Activated naive CD8-positive, alpha-beta T cell treated with anti-CD3 and anti-CD28 coated beads, Interleukin-2, amount 10 ng/mL, durations not matched to agents 7 days and 5 days (primary cell): ENCODE measurements at places on chromosomes 3 and 15. TPM values are rescaled to one million over a fixed set of nuclear protein-coding genes. Genes with fewer than 3 reads are reported as not detected.

GRCh38 chr3:187305881-187306280 lies 14.3 kb upstream of the MASP1 start:
- no peak for DNase-seq
- H3K27ac ChIP-seq: no peak overlapping the region
- H3K27me3 ChIP-seq: peaks cover 30% of the 10 kb centered on the region

DNA sequence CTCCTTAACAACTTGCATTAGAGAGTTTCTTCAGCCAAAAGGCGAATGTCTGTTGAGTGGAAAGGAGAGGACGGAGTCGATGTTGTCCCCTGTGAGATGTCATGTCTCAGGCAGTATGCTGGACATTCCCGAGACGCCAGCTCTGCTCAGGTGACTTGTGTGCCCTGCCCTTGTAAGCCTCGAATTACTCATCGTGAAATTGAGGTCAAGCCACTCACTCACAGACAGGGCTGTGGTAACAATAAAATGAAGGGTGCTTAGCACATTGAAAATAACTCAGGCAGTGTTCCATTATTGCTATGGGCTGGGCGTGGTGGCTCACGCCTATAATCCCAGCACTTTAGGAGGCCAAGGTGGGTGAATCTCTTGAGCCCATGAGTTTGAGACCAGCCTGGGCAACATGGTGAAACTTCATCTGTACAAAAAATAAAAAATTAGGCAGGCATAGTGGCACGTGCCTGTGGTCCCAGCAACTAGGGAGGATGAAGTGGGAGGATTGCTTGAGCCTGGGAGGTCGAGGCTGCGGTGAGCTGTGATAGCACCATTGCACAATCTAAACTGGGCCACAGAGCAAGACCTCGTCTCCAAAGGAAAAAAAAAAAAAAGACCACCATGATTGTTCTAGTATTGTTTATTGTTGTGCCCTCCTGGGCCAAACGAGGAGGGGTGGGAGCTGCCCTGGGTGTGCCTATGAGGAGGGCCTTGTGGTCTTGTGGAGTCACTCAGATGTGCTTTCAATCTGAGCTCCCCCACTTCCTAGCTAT lies 214.4 kb downstream of the THSD4 start:
- no peaks in the 10 kb centered on the region for H3K36me3 ChIP-seq
- H3K27ac ChIP-seq: no peak overlapping the region
- peaks cover 2% of the 10 kb centered on the region for H3K27me3 ChIP-seq
- no peak overlapping the region for H3K4me3 ChIP-seq
- H3K4me1 ChIP-seq: no peaks in the 10 kb centered on the region

- H3K27ac ChIP-seq: no peak overlapping the region
- H3K4me1 ChIP-seq: peaks cover 8% of the 10 kb centered on the region
- no peaks in the 10 kb centered on the region for H3K36me3 ChIP-seq
- peaks cover 54% of the 10 kb centered on the region for H3K27me3 ChIP-seq
- no peak for DNase-seq
Measured at GRCh38 chr15:41585127-41586047, 26.4 kb downstream of the TYRO3 start.

DNA sequence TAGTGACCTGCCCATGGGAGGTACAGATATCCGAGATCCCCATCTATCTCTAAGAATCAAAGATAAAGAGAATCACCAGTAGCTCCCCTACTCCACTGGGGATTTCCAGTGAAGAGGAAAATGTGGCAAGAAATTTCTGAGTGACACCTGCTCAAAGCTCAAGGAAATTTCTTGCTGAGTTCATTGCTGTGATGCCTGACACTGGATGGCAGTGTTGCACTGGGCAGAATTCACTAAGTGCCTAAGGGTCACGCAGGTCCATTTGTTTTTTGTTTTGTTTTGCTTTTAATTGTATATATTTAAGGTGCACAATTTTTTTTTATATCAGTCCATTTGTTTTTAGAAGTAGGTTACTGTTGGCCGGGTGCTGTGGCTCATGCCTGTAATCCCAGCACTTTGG lies 109.5 kb upstream of the KCNAB1 start:
- no peak overlapping the region for H3K27ac ChIP-seq
- no peaks in the 10 kb centered on the region for H3K4me1 ChIP-seq
- peaks cover 14% of the 10 kb centered on the region for H3K27me3 ChIP-seq
- no peak overlapping the region for H3K4me3 ChIP-seq

DNA sequence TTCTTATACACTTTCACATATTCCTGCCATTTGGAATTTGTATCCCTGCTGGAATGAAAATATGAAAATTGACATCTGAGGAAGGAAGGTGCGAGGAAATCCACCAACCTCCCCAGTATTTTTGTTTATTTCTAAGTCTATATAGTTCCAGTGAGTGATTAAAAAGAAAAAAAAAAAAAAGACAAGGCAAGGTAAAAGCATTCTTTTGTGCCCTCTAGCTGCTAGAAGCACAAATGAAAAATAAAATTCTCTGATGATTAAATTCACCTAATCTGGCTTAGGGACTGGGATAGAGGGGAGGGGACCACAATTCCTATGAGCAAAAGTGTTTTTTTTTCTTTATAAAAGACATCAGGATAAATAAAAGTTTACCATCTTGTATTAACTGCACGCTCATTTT lies 370.9 kb downstream of the NR2F2 start:
- no peaks in the 10 kb centered on the region for H3K4me1 ChIP-seq
- H3K27me3 ChIP-seq: peaks cover 4% of the 10 kb centered on the region
- H3K4me3 ChIP-seq: no peak overlapping the region
- no peak for DNase-seq
- no peaks in the 10 kb centered on the region for H3K36me3 ChIP-seq

GRCh38 chr3:29826712-29827111 lies 545.8 kb downstream of the RBMS3 start:
- no peak overlapping the region for H3K4me3 ChIP-seq
- H3K4me1 ChIP-seq: peaks cover 2% of the 10 kb centered on the region

The FAIM gene
- 2.7 TPM for total RNA-seq

DNA sequence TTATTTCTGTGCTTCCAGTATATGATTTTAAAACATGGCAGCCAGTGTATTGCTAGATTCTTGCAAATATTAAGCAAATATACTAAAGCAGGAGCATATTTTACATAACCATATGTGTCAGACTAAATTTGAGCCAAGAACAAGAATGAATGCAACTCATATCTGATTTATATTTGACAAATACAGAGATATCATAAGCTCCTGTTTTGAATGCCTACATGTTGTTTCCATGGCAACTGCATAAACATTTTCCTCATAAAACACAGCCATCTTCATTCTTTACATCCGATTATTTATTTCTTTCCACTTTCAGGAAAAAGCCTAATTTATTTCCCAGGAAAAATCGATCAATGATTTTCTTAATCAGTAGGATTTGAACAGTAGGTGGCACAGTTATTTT lies 172.2 kb upstream of the TSPAN3 start:
- no peak overlapping the region for H3K4me3 ChIP-seq
- H3K36me3 ChIP-seq: peaks cover 16% of the 10 kb centered on the region
- peaks cover 8% of the 10 kb centered on the region for H3K4me1 ChIP-seq
- H3K27ac ChIP-seq: no peak overlapping the region
- no peaks in the 10 kb centered on the region for H3K27me3 ChIP-seq

- H3K27me3 ChIP-seq: no peaks in the 10 kb centered on the region
- DNase-seq: no peak
- H3K4me3 ChIP-seq: no peak overlapping the region
- H3K36me3 ChIP-seq: no peaks in the 10 kb centered on the region
- H3K27ac ChIP-seq: no peak overlapping the region
Measured at GRCh38 chr3:49004352-49005302, 2.6 kb upstream of the WDR6 start.

DNA sequence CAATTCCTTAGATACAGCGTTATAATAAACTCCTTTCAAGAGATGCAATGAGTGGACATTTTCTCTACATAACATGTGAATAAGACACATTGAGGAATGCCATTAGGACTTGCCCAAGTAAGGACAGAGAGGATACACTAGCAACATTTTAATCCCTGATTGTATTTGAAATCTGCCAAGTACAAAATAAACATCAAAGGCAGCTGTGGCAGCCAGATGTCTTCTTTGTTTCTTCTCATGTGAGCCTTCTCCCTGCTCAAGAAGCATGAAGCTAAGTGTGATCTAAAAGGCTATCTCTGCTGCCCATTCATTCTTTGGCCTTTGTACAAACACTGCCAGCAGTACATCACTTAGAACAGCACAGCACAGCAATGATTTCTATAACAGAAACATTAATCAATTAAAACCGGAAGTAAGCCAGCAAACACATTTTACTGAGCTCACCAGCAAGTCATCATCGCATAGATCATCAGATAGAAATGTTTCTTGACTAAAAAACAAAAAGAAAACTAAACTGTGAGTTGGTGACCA lies 364.0 kb downstream of the CNTN6 start:
- H3K4me3 ChIP-seq: no peak overlapping the region
- DNase-seq: no peak
- H3K27ac ChIP-seq: no peak overlapping the region

DNA sequence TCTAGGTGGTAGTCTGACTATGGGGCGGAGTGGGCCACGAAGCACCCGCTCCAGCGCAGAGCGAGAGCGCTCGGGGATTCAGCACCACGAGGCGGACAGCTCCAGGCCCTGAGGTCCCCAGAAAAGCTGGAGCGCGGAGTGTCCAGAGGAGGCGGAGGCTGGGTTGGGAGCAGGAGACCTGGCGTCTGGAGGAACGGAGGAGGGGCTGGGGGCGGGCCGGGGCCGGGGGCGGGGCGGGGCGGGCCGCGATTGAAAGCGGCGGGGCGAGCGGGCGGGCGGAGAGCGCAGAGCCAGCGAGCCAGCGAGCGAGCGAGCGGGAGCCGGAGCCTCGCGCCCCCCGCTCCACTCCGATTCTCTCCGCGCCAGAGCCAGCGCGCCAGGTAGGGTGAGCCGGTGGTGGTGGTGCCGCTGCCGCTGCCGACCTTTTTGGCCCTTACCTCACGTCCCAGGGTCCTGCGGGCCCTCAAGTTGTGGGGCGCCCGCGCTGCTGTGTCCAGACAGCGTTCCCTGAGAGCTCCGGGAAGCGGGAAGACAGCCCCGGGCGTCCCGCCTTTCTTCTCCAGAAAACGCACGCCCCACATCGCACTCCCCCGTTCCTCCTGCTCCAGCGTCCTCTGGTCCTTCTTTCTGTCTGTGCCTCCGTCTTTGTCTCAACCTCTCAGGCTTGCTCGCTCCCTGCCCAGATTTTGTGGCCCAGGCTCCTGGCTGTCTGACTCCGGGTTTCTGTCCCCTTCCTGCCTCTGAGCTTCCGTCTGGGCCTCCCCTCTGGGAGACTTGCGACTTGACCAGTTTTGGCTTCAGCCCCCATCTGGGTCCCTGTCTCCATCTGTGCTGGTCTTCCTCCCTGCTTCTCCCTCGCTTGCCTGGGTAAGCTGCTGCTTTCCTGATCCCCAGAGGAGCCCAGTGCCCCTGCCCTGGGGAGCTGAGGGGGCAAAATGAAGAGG lies at the start of gene GRM2:
Gene GRM2 (plus strand): TSS at position 281 of the 944 bp plus-strand sequence. CDS start 1,916 bp downstream, outside the sequence.
- peaks cover 11% of the 10 kb centered on the region for H3K27me3 ChIP-seq
- H3K4me1 ChIP-seq: peaks cover 8% of the 10 kb centered on the region
- no peak within 1 kb of the TSS for H3K4me3 ChIP-seq
- peak; percentile 59 for DNase-seq
- H3K27ac ChIP-seq: no peak within 1 kb of the TSS

The MTMR10 gene
- total RNA-seq: 32.2 TPM

- H3K36me3 ChIP-seq: no peaks in the 10 kb centered on the region
- no peaks in the 10 kb centered on the region for H3K4me1 ChIP-seq
- peaks cover 20% of the 10 kb centered on the region for H3K27me3 ChIP-seq
- no peak for DNase-seq
- H3K4me3 ChIP-seq: no peak overlapping the region
Measured at GRCh38 chr3:131602011-131602779, 99.4 kb upstream of the MRPL3 start.

- no peak for DNase-seq
- H3K4me3 ChIP-seq: no peak overlapping the region
- no peaks in the 10 kb centered on the region for H3K4me1 ChIP-seq
- H3K27ac ChIP-seq: no peak overlapping the region
- H3K36me3 ChIP-seq: no peaks in the 10 kb centered on the region
Measured at GRCh38 chr15:45254405-45254804, 2.4 kb downstream of the SLC28A2 start.

The IQCF5 gene
- total RNA-seq: not detected

DNA sequence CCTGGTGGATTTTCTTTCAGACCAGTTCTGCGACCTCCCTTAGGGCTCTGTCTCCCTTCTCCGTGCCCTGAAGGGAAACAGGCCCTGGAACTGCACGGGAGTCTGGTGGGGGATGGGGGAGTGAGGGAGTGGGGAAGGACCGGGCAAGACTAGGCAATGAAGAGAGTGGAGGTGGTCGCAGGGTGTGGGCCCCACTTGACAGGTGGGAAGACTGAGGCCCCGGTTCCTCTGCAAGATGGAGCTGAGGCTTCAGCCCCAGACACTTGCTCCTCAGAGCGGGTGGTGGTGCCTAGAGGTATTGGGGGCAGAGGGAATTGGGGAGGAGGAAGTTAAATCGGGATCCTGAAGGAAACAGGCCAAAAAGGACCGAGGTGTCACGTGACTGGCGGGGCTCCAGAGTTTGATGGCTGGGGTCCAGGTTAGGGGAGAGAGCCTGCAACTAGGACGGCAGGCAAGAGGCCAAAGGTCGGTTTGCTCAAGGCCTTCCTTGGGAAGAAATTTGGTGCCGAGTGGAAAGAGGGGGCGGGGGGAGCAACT lies 597 bp upstream of the CAMK1 start:
- H3K27ac ChIP-seq: peak overlapping the region; percentile 67
- no peak for DNase-seq
- peak overlapping the region; percentile 71 for H3K4me3 ChIP-seq
- peaks cover 18% of the 10 kb centered on the region for H3K36me3 ChIP-seq

- H3K36me3 ChIP-seq: peaks cover 79% of the 10 kb centered on the region
- H3K27me3 ChIP-seq: no peaks in the 10 kb centered on the region
- H3K4me3 ChIP-seq: peak overlapping the region; percentile 31
- no peak for DNase-seq
- peak overlapping the region; percentile 55 for H3K27ac ChIP-seq
Measured at GRCh38 chr3:125024817-125025216, 31.0 kb downstream of the HEG1 start.

DNA sequence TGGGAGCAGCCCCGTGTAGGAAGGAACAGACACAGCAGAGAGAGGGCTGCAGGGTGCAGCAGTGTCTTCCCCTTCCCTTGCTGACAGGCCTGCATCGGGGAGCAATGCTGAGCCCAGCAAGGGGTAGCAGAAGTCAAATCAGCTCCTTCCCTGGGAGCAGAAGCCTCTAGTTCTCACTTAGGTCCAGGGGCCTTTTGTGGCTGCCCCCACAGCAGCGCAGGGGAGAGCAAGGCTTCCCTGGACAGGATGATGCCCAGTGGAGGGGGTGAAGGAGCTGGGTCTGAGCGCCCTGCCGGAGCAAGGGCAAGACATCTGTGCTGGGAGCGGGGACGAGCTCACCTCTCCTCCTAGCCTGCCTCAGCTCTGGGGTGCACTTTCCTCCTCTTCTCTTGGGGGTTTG lies 827 bp downstream of the PLCB2 start:
- DNase-seq: peak; percentile 56
- H3K36me3 ChIP-seq: peaks cover 21% of the 10 kb centered on the region
- H3K27ac ChIP-seq: peak overlapping the region; percentile 98
- peaks cover 24% of the 10 kb centered on the region for H3K4me1 ChIP-seq
- peaks cover 6% of the 10 kb centered on the region for H3K27me3 ChIP-seq

The SLC12A8 gene
- 0.79 TPM for total RNA-seq

DNA sequence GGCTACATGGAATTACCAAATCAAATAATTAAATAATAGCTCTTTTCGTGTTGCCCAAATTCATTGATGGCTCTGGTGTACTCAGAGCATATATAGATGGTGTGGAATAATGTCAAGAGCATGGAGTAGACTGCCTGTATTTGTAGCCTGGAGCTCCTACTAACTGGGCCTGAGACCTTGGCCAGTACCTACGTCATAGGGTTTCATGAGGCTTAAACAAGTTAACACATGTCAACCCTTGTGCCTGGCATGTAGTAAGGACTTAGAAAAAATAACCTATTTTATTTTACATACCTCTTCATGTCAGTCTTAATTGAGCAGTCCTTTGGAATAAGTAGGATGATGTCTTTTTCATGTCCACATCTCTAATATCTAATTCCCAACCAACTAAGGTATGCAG lies 223.7 kb upstream of the DPH6 start:
- H3K36me3 ChIP-seq: no peaks in the 10 kb centered on the region
- H3K27ac ChIP-seq: no peak overlapping the region
- H3K4me1 ChIP-seq: no peaks in the 10 kb centered on the region
- no peak for DNase-seq
- no peak overlapping the region for H3K4me3 ChIP-seq

The PPP1R14D gene
- not detected for total RNA-seq
